CD4-positive, alpha-beta T cell treated with Interleukin-17A for 4 hours (primary cell): ENCODE measurements at places on chromosomes 13 and 19.
A peak's percentile ranks its signal among the peaks of the same experiment; 100 is the strongest.

- no peak for DNase-seq
These were observed 26.7 kb downstream of the MAB21L1 start for GRCh38 chr13:35449821-35450220.

GRCh38 chr13:25965596-25965995 is 86.2 kb downstream of the SHISA2 start:
- DNase-seq = no peak

GRCh38 chr19:20165971-20166592 is 932 bp upstream of the ZNF486 start:
- no peak for DNase-seq

GRCh38 chr13:98795220-98795619 is 42.7 kb upstream of the SLC15A1 start:
- no peak for DNase-seq

DNA sequence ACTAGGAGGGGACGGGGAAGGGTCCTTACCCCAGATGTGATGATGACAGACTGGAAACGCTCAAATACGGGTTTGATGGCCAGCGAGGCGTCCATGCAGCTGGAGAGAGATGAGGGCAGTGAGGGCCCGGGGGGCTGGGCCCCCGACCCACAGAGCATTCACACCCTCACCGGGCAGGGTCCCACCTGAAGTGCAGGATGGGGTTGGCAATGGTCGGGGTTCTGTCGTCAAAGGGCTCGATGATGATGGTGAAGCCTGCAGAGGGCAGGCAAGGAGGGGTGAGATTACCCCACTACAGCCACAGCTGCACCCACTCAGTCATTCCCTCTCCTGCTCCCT is 13.0 kb downstream of the ERCC2 start:
- no peak for DNase-seq

GRCh38 chr19:47518139-47518538 is 3.3 kb upstream of the NAPA start:
- peak; percentile 46 for DNase-seq

- DNase-seq = no peak
These were observed 545.2 kb downstream of the GPC6 start for GRCh38 chr13:93771782-93772181.

- DNase-seq = no peak
These were observed 676.7 kb upstream of the SPRY2 start for GRCh38 chr13:81017513-81018152.

DNA sequence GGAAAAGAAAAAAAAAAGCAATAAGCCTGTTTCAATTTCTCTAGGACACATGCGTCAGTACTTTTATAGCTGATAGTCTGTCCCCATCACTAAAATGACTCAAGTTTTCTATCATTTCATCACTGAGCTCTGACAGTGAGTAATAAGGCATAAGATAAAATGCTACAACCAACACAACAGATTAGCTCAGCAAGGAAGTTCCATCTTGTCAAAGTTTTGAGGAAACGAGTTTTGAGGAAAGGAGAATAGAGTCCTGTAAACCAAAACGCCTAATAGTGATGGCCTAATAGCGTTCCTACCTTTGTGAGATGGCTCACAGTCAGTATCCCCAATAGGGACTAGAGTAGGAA is 145.1 kb downstream of the LACC1 start:
- DNase-seq = no peak

GRCh38 chr13:107276936-107277335 is 709.0 kb upstream of the ARGLU1 start:
- no peak for DNase-seq

DNA sequence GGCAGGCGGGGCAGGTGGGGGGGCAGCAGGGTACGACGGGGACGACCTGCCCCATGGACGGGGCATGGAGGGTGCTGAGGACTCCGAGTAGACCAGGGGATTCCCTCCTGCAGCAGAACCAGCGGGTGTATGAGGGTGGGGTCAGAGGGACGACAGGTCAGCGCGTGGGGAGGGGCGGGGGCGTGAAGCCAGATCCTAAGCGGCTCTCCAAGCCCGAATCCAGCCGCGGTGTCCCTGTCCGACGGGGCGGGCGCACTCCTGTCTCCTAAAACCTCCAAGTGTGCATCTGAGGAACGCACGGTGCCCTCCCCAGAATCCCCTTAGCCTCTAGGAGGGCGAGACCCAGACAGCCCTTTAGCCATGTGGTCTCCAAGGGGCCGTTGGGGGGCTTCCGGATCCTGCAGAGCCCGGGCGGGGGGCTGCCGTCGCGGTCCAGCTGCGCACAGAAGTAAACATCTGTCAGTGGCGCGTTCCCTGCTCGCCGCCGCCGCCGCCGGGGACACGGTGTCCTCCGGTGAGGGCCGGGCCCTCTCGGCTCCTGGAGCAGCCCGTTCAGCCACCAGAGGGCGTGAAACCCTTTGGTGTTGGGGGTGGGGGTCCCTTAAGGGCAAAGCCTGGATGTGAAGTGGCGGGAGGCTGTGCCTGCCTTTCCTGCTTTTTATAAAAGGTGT is 730 bp downstream of the NRTN start:
- peak; percentile 78 for DNase-seq
